Natural killer cell (primary cell): ENCODE measurements at places on chromosomes 6 and 20. TPM values are rescaled to one million over a fixed set of nuclear protein-coding genes. Genes with fewer than 3 reads are reported as not detected.
A peak's percentile ranks its signal among the peaks of the same experiment; 100 is the strongest.

- no peaks in the 10 kb centered on the region for H3K36me3 ChIP-seq
- H3K27me3 ChIP-seq: no peaks in the 10 kb centered on the region
- DNase-seq: no peak
Observed at GRCh38 chr20:10137032-10137431, 81.6 kb upstream of the SNAP25 start.

DNA sequence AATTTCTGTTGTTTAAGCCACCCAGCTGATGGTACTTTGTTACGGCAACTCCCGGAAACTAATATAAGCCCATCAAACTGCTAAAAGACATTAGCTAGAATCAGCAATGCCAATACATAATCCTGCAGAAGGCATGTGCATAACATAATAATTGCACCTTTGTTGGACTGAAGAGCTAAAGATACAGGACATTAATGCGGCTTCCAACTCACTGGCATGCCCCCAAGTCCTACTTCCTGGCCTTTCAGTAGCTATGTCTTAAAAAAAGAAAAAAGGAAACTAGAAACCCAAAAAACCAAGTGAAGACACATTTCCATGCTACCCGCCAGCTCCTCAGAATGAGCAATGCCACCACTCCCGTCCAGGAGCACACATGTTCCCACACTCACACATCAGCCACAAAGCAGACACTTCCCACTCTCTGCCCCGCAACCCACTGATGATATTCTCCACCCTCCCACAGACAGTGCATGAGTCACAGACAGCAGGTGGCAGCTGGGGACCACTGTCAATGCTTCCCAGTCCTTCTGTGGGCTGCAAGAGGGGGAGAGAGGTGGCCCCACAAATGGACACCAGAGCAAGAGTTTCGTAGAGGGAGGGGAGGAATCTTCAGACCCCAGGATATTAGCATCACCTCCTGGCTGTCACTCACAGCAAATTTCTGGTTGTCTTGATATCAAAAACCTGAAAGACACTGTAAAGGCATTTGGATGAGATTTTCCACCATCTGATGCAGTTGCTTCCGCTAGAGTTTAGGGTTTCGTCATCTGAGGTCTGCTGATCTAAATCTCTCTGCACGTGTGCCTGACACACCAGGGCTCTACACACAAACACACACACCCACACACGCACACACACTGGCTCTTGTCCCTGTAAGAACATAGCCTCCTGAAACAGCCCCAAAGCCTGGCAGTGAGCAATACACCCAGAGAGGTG is 32.8 kb downstream of the GFOD1 start:
- peak; percentile 86 for DNase-seq
- no peaks in the 10 kb centered on the region for H3K27me3 ChIP-seq

DNA sequence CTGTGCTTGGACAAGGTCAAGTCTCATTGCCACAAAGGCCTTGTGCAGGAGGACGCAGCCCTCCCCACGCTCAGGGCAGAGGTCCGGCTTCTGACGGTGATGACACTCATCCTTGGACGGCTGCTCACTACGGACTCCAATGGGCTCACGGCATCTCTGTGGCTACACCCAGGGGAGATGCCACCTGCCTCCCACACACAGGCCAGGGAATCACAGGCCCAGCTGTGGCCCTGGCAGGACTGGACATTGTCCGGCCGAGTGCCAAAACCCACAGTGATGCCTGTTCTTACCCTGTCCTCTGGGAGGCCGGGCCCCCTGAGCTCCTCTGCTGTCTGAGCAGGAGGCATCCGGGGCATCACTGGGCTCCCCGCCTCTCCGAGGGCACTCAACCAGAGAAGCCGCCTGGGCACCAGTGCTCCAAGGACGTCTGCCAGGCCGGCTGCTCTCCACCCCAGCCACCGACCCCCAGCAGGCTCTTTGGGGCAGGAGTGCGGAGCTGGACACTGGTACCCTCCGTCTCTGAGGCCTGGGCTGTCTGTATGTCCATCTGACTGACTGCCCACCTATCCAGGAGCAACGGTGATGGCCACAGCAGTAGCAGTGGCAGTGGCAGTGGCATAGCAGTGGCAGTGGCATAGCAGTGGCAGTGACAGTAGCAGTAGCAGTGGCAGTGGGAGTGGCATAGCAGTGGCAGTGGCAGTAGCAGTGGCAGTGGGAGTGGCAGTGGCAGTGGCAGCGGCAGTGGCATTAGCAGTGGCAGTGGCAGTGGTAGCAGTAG is 1.9 kb downstream of the RBBP8NL start:
- no peaks in the 10 kb centered on the region for H3K4me1 ChIP-seq
- H3K36me3 ChIP-seq: no peaks in the 10 kb centered on the region
- no peak for DNase-seq

GRCh38 chr6:45794465-45794864 is 221.2 kb downstream of the CLIC5 start:
- H3K4me1 ChIP-seq: no peaks in the 10 kb centered on the region
- DNase-seq: no peak
- H3K27me3 ChIP-seq: no peaks in the 10 kb centered on the region
- H3K36me3 ChIP-seq: no peaks in the 10 kb centered on the region

- no peaks in the 10 kb centered on the region for H3K36me3 ChIP-seq
- H3K4me3 ChIP-seq: no peak overlapping the region
- peak; percentile 78 for DNase-seq
- H3K4me1 ChIP-seq: peaks cover 7% of the 10 kb centered on the region
- peak overlapping the region; percentile 19 for H3K27ac ChIP-seq
Observed at GRCh38 chr6:142886431-142887170, 58.4 kb downstream of the HIVEP2 start.

- H3K4me1 ChIP-seq: peaks cover under 1% of the 10 kb centered on the region
- no peak for DNase-seq
- no peak overlapping the region for H3K27ac ChIP-seq
- H3K4me3 ChIP-seq: no peak overlapping the region
Observed at GRCh38 chr6:44381739-44382138, 5.8 kb upstream of the CDC5L start.

DNA sequence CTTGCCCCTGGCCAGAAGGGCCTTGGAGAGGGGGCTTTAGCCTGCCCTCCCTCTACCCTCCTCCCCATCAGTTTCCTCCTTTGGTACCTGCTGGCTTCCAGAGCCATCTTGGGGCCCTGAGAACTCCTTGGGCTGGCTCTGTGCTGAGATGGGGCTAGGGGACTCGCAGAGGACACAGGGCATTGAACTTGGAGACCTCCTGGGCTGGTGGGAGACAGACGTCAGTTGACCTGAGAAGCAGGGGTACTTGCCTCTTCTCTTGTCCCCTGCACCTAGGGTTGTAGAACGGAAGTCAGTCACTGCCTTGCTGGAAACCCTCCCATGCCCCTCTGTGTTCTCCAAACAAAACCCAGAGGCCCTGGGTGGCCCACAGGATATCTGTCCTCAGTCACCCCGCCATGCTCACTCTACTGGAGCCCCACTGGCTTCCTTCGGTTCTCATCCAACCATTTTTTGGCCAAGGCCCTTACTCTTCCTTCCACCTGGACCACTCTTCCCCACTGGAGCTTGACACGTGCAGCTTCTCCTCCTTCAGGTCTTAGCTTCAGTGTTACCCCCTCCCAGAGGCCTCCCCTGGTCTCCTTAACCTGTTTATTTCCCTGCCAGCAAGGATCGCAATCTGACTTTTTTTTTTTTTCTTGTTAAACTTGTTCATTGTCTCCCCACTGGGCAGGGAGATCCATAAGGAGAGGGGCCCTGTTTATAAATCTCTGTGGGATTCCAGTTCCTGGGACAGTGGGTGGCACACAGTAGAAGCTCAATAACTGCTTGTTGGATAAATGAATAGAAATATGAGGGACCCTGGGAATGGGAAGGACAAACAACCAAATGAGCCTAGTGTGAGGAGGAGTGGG is 971 bp downstream of the RBCK1 start:
- DNase-seq: no peak
- H3K27me3 ChIP-seq: no peaks in the 10 kb centered on the region
- H3K27ac ChIP-seq: peak overlapping the region; percentile 73
- peak overlapping the region; percentile 79 for H3K4me3 ChIP-seq
- H3K4me1 ChIP-seq: peaks cover 26% of the 10 kb centered on the region

DNA sequence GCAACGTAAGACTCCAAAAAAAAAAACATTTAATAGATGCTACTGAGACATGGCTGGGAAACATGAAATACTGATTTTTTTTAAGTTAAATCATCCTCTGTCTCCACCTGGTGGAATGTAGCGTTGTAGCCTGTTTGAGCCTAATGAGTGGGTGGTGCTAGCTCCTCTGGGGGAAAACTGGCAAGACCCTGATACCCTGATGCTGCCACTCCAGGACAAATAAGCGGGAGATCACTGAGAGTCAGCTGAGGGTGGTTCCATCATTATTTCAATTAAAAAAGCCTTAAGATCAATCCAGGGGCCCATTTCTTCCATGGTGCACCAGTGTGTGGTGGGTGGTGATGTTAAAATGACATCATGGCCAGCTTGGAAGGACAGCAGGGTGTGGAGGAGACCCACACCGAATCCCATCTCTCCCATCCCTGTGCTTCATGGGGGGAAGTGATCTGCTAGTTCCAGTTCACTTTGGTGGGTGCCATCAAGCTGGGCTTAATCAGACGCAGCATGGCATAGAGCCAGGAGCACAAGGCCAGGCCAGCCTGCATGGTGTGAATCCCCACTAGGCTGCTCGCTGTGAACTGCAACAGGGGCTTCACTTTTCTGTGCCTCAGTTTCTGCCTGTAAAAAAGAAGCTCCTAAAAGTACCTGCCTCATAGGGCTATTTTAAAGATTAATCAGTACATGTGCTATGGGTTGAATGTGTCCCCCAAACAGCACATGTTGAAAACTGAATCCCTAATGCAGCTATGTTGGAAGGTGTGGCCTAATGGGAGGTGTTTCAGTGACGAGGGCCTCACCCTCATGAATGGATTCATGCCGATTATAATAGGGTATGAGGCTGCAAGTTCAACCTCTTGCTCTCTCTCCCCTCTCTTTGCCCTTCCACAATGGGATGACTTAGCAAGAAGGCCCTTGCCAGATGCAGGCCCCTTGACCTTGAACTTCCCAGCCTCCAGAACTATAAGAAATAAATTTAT is 13.0 kb upstream of the MRPS10 start:
- DNase-seq: no peak
- H3K27me3 ChIP-seq: no peaks in the 10 kb centered on the region
- H3K27ac ChIP-seq: no peak overlapping the region
- H3K4me3 ChIP-seq: no peak overlapping the region
- H3K36me3 ChIP-seq: peaks cover 39% of the 10 kb centered on the region

DNA sequence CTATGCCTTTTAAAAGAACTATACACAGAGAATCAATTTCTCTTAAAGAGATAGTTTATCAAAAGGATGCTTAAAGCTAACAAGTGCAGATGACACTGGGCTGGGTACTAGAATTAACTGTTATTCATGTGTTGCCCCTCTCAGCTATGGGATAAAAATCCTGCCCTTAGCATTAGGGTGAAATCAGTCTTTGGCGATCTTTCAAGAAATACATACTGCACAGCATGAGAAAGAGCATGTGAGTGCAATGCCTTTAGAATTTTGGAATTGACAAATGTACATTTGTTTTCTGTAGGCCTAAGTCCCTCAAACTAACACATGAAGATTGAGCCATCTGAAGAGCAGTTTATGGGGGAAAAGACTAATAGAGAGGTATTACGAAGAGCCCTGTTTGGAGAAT is 115.4 kb downstream of the ZFP64 start:
- H3K4me1 ChIP-seq: no peaks in the 10 kb centered on the region
- no peak for DNase-seq
- H3K36me3 ChIP-seq: no peaks in the 10 kb centered on the region
- no peaks in the 10 kb centered on the region for H3K27me3 ChIP-seq
- H3K27ac ChIP-seq: no peak overlapping the region

DNA sequence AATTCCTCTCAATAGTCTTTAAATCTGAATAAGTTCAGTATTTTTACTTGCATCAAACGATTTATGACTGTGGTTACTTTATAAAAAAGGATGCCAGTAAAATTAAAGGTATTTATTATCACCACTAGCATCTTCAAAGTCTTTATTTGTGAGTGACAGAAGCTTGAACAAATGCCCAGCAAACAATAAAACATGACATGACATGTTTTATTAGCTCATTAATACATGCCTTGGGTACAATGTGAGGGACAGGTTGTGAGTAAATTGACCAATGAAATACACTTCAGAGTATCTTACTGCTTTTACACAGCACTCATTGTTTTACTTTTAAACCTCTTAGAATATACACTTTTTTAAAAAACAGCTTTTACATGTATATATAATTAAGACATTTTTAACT is 113.4 kb upstream of the BEND3 start:
- H3K27me3 ChIP-seq: no peaks in the 10 kb centered on the region
- no peaks in the 10 kb centered on the region for H3K4me1 ChIP-seq
- no peak for DNase-seq
- H3K36me3 ChIP-seq: no peaks in the 10 kb centered on the region

DNA sequence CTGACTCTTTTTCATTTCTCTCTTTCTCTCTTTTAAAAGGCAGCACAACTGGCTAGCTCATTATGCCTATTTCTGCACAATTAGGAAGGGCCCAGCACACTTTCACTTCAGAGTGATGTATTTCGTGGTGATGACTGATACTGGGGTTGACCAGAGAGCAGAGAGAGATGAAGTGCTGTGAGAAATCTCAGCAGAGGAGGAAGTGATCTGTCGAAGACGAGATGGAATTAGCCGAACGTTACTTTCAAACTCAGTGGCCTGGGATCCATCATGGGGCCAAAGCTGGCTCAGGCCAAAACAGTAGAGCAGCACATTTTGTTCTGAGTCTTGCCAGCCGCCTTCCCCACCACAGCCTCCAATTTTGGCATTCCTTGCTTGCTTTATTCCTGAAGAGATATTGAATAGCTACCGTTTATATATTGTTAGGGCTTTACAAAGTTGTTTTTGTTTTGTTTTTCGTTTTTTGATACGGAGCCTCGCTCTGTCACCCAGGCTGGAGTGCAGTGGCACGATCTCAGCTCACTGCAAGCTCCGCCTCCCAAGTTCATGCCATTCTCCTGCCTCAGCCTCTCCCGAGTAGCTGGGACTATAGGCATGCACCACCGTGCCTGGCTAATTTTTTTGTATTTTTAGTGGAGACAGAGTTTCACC is 213.2 kb upstream of the ECI2 start:
- H3K27me3 ChIP-seq: no peaks in the 10 kb centered on the region
- H3K36me3 ChIP-seq: no peaks in the 10 kb centered on the region
- DNase-seq: no peak
- H3K27ac ChIP-seq: no peak overlapping the region
- no peaks in the 10 kb centered on the region for H3K4me1 ChIP-seq

RGS17 gene
- total RNA-seq: 1.9 TPM

FAM217B gene
- 31.1 TPM for total RNA-seq

MATN4 gene
- total RNA-seq: not detected

PET117 gene
- 11.7 TPM for total RNA-seq

HMGN4 gene
- total RNA-seq: 70.3 TPM

GABRR2 gene
- 1.0 TPM for total RNA-seq

CGA gene
- total RNA-seq: not detected

ECT2L gene
- 0.12 TPM for total RNA-seq

LHFPL5 gene
- not detected for total RNA-seq
